ENCODE measurements at places on chromosomes 13 and 19.

DNA sequence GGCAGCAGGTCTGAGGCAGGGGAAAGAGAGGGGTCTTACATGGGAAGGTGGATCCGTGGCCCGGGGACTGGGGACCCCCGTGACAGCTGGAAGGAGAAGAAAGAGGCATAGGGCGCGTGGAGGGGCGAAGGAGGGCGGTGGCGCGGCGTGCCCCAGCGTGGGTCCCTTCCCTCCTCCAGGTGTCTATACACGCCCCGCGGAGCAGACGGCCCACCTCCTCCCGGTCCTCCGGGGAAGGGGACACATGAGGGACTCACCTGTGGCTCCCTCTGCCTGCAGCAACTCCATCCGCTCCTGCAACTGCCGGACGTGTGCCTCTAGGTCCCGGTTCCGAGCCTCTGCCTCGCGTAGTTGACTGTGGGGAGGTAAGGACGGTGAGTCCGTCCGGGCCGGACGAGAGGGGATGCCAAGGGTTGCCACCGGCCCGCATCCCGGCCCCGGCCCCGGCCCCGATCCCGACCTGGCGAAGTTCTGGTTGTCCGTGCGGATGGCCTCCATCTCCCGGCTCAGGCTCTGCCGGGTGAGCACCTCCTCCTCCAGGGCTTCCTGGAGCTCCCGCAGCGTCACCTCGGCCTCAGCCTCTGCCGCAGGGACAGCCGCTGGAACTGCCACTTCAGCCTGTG is 2.4 kb upstream of the SIX5 start:
- no peak for DNase-seq

DNA sequence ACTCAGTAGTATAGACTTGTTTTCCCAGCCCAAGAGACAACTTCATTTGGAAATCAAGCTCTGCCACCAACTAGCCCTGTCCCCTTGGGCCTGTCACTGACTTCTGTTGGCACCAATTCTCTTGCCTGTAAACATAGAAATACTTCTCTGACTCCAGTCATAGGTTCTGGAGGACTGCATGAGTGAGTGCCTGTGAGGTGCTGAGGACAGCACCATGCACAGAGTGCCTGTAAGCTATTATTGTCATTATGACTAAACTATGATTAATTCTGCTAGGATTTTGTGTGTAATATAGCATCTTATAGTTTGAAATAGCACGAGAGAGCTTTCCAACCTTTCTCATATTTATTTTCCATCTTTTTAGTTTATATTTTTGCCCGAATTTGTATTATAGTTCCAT is 247.9 kb downstream of the MYO16 start:
- DNase-seq, result no peak

DNA sequence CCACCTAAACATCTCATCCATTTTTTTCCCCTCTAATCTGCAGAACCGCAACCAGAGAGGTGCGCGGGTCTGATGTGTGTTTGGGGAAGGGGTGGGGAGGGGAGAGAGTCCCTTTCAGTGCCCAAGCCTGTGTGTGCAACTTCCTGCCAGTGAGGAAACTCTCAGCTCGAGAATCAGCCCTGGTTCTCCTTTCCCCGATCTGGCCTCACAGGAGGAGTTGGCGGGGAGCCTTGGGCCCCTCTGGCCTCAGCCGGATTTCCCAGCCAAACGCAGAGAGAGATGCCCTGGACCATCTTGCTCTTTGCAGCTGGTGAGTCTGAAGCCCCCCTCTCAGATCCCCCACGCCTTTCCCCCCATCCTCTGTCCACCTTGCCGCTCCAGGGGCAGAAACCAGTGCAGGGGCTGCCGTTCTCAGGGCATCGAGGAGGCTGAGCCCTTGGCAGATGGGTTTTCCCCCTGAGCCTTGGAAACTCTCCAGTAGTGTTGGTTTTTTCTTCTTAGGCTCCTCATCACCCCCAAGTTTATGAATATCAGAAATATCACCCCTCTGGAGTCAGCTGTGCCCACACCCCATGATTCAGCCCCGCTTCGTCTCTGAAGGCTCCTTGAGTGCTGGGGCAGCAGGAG is at the start of gene C19orf38:
Gene C19orf38 (plus strand): TSS at position 186 of the 627 bp plus-strand sequence. CDS start 94 bp downstream, at position 280.
- no peak for DNase-seq

DNA sequence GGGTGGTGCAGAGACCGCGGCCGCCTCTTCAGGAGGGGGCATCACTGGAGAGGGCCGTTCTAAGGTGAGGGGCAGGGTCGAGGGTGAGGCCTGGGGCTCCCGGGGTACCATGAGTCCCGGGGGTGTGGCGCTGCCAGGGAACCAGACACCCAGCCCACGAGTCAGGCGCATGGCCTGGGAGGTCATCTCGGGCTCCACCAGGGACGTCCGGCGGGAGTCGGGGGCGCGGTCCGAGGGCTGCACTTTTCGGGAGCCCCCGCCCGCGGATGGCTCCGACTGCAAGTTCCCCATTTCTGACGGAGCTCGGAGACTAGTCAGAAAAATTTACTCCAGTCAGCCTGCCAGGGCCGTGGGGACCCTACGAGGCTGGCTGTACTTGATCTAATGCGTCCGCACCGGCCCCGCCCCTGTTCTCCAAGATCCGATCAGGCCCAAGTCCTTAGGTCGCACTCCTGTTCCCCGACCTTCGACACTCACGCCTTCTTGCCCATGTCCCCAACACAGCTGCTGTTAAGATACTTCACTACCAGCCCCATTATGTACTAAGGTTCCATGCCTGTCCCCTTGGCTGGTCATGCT is 774 bp downstream of the GGN start:
- DNase-seq, result no peak

DNA sequence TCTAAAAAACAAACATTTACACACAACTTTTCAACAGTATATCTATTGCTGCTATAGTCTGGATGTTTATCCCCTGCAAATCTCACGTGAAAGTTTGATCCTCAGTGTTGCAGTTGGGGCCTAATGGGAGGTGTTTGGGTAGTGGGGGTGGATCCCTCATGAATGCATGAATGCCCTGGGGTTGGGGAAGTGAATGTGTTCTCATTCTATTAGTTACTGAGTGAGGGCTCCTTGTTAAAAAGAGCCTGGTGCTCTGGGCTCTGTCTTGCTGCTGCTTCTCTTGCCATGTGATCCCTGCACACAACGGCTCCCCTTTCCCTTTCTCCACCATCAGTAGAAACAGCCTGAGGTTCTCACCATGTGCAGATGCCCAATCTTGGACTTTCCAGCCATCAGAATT is 242.7 kb upstream of the HTR2A start:
- DNase-seq, result no peak

- no peak for DNase-seq
Measured at GRCh38 chr13:42312817-42313431, 41.0 kb downstream of the AKAP11 start.

DNA sequence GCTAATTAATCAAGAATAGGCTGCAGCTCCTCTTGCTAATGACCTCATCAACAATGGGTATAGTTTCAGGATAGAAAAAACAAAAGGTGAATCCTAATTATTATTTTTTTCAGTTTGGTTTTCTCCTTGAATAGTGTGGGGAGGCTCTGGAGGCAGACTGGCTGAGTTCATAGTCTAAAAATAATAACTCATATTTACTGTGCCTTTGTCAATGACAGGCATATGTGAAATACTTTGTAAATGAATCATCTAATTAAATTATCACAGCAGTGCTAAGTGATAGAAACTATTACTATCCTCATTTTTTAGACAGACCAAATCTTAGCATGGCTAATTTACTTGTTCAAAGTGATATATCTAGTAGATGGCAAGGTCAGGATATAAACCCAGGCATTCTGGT is 1261.0 kb upstream of the SLC10A2 start:
- DNase-seq, result no peak

DNA sequence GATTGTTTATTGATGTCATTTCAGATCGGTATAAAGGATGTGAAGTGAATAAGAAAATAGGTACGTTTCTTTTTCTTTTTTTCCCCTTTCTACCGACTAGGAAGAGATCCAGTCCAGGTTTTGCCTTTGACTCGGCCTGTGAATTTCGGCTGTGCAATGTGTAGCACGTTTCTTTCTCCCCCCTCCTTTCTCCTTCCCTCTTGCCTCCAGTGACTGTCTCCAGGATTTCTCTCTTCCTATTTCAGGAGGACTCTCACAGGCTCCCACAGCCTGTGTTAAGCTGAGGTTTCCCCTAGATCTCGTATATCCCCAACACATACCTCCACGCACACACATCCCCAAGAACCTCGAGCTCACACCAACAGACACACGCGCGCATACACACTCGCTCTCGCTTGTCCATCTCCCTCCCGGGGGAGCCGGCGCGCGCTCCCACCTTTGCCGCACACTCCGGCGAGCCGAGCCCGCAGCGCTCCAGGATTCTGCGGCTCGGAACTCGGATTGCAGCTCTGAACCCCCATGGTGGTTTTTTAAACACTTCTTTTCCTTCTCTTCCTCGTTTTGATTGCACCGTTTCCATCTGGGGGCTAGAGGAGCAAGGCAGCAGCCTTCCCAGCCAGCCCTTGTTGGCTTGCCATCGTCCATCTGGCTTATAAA is at the start of gene GPC6:
Gene GPC6 (plus strand): TSS at position 185 of the 657 bp plus-strand sequence.
- DNase-seq, result no peak

- DNase-seq, result no peak
Measured at GRCh38 chr13:51270623-51271415, 48.6 kb downstream of the FAM124A start.

GRCh38 chr19:17103177-17103576 is 27.6 kb downstream of the MYO9B start:
- DNase-seq, result no peak

DNA sequence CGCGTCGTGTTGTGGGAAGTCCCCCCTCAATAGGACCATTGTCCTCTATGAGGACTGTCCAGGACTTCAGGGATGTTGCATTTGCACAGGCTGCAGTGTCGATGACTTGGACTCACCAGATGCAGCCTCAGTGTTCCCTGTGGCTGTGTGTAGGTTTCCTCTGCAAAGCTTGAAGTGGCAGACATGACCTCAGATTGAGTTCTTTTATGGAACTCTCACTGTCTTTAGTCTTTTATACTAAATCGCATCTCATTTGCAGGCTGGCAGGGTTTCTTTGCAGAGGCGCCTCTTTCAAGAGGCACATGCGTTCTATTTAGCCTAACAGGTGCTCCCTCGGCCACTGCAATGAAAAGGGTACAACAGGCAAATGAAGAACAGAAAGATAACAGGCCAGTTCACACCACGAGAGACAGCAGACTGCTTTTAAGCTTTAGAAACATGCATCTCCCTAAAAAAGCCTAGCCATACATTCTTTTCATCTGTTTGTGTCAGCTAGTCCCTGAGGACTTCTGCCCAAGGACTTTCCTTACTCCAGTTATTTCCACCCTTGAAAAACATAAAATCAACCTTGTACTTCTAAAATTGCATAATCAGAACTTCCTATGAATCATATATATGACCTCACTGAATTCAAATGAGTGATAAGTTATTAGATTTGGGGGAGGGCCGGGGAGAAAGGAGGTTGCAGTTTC is 118.4 kb downstream of the RAB20 start:
- DNase-seq, result no peak

- DNase-seq, result no peak
Measured at GRCh38 chr13:34020388-34020787, 202.4 kb downstream of the RFC3 start.

DNA sequence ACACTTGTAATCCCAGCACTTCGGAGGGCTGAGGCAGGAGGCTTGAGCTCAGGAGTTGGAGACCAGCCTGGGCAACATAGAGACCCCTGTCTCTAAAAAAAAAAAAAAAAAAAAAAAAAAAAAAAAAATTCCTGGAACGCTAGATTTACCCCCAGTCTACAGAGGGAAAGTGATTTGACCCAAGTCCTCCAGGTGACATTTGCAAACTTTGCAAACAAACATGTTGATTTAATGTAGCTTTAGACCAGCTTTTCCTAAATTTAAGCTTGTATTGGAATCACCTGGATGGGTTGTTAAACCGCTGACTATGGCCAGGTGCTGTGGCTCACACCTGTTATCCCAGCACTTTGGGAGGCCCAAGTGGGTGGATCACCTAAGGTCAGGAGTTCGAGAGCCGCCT is 8.4 kb downstream of the CPT1C start:
- no peak for DNase-seq

DNA sequence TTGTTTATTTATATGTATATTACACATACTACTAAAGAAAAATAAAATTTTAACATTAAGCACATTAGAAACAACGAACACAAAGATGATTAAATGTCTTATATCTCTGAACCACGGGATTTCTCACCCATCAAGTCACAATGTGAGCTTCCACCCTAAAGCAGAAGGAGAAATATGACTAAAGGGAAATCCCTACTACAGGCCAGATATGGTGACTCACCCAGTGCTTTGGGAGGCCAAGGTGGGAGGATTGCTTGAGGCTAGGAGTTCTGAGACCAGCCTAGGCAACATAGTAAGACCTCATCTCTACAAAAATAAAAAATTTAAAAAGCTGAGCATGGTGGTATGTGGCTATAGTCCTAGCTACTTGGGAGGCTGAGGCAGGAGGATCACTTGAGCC is 24.6 kb downstream of the DCT start:
- no peak for DNase-seq

DNA sequence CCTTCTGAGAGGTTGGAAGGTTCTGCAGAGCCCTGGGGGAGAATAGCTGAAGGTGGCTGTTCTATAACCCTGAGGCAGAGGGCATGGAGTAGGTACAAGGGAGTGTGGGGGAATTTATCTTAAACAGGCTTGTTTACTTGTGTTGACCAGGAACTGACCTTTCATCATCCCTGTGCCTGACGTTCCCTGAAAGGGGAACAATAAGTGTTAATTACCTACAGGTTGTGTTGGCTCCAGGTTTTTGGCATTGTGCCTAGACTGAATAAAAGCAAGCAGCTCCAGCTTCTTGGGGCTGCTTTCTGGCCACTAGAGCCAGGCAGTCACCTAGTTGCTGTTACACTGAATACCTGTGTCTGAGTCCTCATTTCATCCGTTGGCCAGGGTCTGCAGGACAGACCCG is 60.0 kb downstream of the ZNF627 start:
- no peak for DNase-seq

- DNase-seq, result no peak
Measured at GRCh38 chr19:5050067-5050656, 81.2 kb downstream of the KDM4B start.

DNA sequence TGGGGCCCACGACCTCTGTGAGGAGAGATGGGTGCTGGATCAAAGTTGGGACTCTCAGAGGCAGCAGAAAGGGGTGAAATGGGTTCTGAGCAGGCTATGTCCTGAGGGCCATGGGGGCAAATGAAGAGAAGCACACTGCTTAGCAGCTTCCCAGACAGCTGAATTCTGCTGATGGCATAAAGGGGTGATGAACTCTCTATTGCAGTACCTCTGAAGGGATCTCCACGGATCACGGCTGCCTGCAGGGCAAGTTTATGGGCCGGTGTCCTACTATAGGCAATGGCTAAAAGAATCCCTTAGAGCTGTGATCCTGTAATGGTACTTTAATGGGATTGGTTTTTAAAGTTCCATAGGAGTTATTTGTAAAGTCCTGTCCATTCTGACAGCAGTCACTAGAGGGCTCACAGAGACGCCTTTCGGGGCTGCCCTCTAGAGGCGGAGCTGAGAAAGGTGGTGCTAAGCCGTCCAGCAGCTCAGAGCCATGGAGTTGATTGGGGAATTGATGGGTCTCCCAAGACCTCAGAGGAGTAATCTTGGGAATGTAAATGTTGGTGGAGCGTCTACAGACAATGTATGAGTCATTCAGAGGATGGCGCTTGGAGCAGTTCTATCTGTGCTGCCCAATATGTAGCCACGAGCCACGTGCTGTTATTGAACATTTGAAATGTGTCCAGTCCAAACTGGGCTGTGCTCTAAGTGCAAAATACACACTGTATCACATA is 287.3 kb downstream of the COG6 start:
- DNase-seq, result peak; percentile 23
